Stimulated activated CD4-positive, alpha-beta T cell treated with anti-CD3 and anti-CD28 coated beads, Interleukin-4, amount 100 ng/mL, for 24 hours (primary cell): ENCODE measurements at places on chromosomes 1 and 21.

DNA sequence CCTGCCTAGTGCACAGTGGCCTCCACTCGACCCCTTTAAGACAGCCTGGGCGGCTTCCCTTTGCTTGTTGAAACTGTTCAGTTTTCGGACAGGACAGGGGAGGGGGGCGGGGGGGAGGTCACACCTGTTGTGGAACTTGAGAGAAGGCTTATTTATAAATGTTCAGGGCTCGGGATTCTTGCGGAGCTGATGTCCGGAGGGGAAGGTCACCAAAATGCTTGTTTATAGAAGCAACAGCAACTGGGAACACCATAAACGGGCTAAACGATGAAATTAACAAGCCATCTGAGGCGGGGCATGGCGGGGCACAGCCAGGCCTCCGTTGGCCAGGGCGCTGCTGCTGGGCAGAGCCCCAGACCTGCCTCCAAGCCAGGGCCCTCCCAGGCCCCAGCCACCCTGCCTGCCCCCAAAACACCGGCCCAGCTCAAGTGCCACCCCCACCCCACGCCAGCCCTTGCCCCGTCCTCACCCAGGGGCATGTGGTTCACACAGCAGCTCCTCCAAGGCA, 59.8 kb upstream of the CASZ1 start:
- DNase-seq, result no peak

DNA sequence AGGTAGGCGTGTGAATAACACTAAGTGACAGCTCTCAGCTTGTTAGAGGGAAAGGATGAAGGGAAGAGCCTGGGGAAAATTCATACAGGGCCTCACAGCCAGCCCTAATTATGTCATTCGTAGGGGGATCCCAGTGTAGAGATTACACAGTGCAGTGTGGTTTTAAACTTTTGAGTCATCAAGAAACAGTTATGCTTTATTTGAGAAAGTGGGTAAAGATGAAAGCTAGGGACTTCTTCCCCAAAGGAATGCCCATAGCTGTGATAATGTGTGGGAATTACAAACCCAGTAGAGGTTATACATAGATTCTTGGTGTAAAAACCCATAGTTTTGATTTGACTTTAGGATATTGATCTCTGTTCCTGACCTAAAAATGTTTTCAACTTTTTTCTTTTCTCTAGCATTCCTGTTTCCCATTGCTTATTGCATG, 1.9 kb downstream of the TTF2 start:
- DNase-seq, result peak; percentile 57

GRCh38 chr1:229857585-229857984, 209.5 kb upstream of the GALNT2 start:
- DNase-seq, result no peak

GRCh38 chr1:172966844-172967540, 83.7 kb downstream of the TNFSF18 start:
- DNase-seq, result no peak

DNA sequence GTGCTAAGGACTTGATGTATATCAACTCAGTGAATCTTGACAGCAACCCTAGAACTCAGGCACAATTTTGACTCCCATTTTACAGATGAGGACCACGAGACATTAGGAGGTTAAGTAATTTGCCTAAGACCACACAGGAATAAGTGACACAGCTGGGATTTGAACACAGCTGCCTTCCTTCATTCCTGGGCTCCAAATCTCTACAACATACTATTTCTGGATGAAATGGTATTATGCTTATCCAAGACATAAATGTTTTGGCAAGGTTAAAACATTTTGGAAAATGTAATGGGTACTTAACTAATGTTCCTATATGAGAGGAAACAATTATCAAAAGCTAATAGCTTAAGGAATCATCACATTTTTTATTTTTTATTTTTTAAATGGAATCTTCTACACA, 4.8 kb downstream of the CLDN8 start:
- DNase-seq, result no peak

DNA sequence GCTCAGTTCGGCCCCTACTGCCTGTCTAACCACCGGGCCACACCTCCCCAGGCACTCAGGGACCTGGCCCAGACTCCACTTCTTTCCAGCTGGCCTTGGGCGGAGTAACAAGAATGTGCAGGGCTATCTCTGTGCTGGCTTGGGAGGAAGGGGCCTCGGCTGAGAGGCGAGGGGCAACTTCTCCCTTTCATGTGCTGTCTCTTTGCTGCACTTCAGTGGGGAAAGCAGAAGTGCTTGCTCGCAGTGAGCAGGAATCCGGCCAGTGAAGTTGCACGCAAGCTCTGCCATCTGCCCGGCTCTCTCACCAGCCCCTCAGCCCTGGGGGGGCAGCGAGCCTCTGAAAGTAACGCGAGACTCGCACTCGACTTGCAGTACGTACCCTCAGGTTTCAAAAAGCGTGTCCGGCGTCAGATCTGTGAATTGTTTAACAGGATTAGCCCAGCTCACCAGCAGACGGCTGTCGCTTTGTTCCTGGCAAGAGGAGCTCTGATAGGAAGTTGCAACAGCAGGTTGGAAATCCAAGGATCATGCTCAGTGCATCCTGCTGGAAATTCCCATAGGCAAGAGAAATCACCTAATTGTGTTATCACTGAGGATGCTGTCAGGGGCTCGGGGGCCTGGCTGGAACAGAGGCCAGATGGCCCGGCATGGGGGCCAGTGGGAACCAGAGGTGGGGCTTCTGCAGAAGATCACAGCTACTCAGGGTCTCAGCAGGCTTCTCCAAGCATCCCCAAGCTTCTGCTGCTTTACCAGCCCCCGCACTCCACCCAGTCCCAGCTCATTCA, 221.1 kb downstream of the NPHP4 start:
- DNase-seq, result no peak

- DNase-seq, result no peak
Observed at GRCh38 chr1:166086113-166086883, 80.5 kb downstream of the FAM78B start.

GRCh38 chr1:219463636-219464035, 149.3 kb downstream of the ZC3H11B start:
- DNase-seq, result no peak

- no peak for DNase-seq
Observed at GRCh38 chr1:27607239-27607804, 3.4 kb upstream of the AHDC1 start.

DNA sequence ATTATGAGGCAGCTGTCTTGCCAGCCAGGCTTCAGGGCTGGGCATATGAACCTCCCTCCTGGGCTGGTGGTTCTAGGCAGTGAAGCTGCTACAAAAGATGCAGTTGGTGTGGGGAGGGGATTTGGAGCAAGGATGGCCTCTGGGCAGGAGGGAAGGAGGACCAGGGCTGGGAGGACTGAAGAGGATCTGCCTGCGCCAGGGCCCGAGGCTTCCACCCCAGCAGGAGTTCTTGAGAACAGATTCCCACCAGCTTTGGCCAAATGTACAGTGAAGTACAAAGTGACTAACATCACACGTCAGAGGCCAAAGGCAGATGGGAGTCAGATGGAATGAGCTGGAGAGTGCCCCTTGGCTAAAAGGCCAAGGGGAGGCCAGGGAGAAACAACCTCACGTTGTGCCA, 62.4 kb downstream of the DDX20 start:
- DNase-seq, result no peak

GRCh38 chr1:6330410-6330911, 63.1 kb downstream of the ACOT7 start:
- DNase-seq, result no peak

GRCh38 chr1:227058321-227058751, 118.2 kb downstream of the COQ8A start:
- no peak for DNase-seq

- no peak for DNase-seq
Observed at GRCh38 chr1:61334718-61335589, 252.6 kb downstream of the NFIA start.

DNA sequence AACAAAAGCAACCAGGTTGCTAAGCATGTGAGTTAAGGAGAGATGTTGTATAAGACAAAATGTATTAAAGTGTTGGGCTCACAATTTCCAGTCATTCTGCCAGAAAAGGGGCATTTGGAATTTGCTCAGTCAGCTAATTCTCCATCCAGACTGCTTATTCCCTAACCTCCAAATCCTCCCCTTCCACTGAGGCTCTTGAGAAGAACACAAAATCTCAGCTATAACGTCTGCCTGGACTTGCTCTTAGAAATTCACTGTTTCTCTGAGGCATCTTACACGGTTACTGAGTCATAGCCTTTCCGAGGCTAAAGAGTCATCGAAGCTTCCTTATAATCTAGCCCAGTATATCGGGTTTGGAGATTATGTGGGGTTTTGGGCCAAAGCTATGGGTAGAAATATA, 548.2 kb upstream of the ADGRL4 start:
- DNase-seq, result no peak

GRCh38 chr21:45511007-45511406, 31.2 kb downstream of the SLC19A1 start:
- DNase-seq, result no peak

- no peak for DNase-seq
Observed at GRCh38 chr1:118960026-118960561, 28.0 kb downstream of the TBX15 start.

DNA sequence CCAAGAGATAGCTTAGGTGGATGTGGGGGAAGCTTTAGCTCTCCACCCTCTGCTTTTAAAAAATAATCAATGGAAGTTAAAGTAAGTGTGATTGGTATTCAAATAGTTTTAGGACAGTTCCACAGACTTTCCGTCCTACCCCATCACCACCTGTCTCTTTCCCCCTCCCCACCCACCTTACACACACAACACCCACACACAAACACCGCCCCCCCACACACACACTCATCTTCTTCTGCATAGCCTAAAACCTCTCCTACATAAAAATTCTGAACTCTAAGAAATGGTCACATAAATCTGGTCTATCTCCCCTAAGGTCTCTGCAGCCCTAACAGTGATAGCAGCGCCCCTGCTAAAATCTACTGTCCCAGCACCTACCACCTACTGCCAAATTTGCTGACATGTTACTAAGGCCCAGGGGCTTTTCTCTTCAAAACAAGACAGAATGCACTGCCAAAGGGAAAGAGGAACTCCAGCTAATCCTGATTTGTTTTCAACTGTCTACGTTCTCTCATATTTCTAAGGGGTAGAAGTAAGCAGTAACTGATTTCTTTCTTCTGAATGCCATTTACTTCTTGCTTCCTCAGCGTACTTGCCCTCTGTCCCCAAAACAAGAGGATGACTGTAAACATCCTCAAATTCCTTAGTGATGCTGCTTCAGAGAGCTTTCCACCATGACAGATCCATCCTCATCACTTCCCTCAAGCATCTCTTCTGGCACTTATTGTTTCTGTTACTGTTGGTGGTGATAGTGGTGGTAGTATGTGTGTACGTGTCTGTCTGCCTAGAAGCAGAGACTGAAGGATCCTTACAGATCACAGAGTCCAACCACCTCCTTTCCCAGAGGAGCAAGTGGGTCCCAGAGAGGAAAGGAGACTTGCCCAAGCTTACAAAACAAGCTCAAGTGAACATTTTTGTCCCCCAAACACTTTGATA, 56.8 kb downstream of the LUZP1 start:
- no peak for DNase-seq

GRCh38 chr1:8137481-8138244, 111.6 kb upstream of the ERRFI1 start:
- no peak for DNase-seq

DNA sequence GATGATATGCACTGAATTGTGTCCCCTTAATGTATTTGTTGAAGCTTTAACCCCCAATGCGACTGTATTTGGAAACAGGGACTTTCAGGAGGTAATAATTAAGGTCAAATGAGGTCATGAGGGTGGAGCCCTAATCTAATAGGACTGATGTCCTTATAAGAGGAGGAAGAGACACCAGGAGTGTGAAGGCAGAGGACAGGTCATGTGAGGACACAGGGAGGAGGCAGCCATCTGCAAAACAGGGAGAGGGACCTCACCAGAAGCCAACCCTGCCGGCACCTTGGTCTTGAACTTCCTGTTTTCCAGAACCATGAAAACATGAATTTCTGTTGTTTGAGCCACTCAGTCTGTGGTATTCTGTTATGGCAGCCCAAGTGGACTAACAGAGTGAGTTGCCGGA, 15.3 kb downstream of the SYF2 start:
- no peak for DNase-seq
